Smooth muscle cell of trachea (primary cell): ENCODE measurements at places on chromosomes 4 and X. TPM values are rescaled to one million over a fixed set of nuclear protein-coding genes. Genes with fewer than 3 reads are reported as not detected.

Gene NXF2
- not detected in 2 replicates for total RNA-seq

Gene CFI
- 2.0 and 8.3 TPM in 2 replicates for total RNA-seq

Gene LRCH2
- 6.9 and 11.9 TPM in 2 replicates for total RNA-seq

Gene BEX2
- total RNA-seq = 0.73 and 0.99 TPM in 2 replicates

Gene NSG1
- 0.58 and 1.5 TPM in 2 replicates for total RNA-seq

Gene SMPX
- total RNA-seq = not detected in 2 replicates

Gene SUPT20HL2
- not detected in 2 replicates for total RNA-seq

Gene ZIC3
- not detected in 2 replicates for total RNA-seq

Gene PDLIM3
- 20.8 and 40.9 TPM in 2 replicates for total RNA-seq

Gene CENPE
- 1.7 and 31.0 TPM in 2 replicates for total RNA-seq

Gene PCDH7
- total RNA-seq = 8.9 and 10.3 TPM in 2 replicates

Gene AP1AR
- 17.2 and 20.7 TPM in 2 replicates for total RNA-seq

Gene OTC
- 0.15 TPM in 1 of 2 replicates, not detected in the other for total RNA-seq

Gene LGI2
- under 0.01 TPM in 1 of 2 replicates, not detected in the other for total RNA-seq

Gene ASB5
- total RNA-seq = under 0.01 and 1.2 TPM in 2 replicates

Gene WDFY3
- 72.7 and 99.1 TPM in 2 replicates for total RNA-seq

Gene LUZP4
- total RNA-seq = not detected in 2 replicates

Gene SLC4A4
- total RNA-seq = 16.0 and 22.1 TPM in 2 replicates

Gene NLRP2B
- total RNA-seq = not detected in 2 replicates

Gene ODAPH
- not detected in 2 replicates for total RNA-seq

Gene UGT2A3
- total RNA-seq = not detected in 2 replicates

Gene PITX2
- 0.87 and 0.99 TPM in 2 replicates for total RNA-seq

Gene XAGE5
- total RNA-seq = not detected in 2 replicates

Gene SLC6A8
- 8.9 and 14.9 TPM in 2 replicates for total RNA-seq

Gene KCNIP4
- total RNA-seq = not detected in 2 replicates

Gene ADAMTS3
- total RNA-seq = 4.0 and 5.1 TPM in 2 replicates

Gene VCX3B
- total RNA-seq = not detected in 2 replicates

Gene OPRPN
- not detected in 2 replicates for total RNA-seq

Gene DIPK2B
- total RNA-seq = 0.15 TPM in 1 of 2 replicates, not detected in the other

Gene USP17L20
- total RNA-seq = not detected in 2 replicates

Gene SPON2
- 846 and 1,031 TPM in 2 replicates for total RNA-seq

Gene GAGE13
- total RNA-seq = not detected in 2 replicates

Gene ZAR1
- not detected in 2 replicates for total RNA-seq

Gene ANOS1
- total RNA-seq = not detected in 2 replicates

Gene TIGD4
- 0.17 and 0.29 TPM in 2 replicates for total RNA-seq

Gene TRPC3
- 0.44 and 0.50 TPM in 2 replicates for total RNA-seq

Gene MAGEB6B
- total RNA-seq = not detected in 2 replicates

Gene ELF4
- total RNA-seq = 9.7 and 14.1 TPM in 2 replicates

Gene S100P
- not detected in 2 replicates for total RNA-seq

Gene IGBP1
- 68.8 and 101 TPM in 2 replicates for total RNA-seq
